NCI-H446 treated with DMSO at 0.1 percent for 48 hours (cell line): ENCODE measurements at places on chromosomes 7 and 10.

DNA sequence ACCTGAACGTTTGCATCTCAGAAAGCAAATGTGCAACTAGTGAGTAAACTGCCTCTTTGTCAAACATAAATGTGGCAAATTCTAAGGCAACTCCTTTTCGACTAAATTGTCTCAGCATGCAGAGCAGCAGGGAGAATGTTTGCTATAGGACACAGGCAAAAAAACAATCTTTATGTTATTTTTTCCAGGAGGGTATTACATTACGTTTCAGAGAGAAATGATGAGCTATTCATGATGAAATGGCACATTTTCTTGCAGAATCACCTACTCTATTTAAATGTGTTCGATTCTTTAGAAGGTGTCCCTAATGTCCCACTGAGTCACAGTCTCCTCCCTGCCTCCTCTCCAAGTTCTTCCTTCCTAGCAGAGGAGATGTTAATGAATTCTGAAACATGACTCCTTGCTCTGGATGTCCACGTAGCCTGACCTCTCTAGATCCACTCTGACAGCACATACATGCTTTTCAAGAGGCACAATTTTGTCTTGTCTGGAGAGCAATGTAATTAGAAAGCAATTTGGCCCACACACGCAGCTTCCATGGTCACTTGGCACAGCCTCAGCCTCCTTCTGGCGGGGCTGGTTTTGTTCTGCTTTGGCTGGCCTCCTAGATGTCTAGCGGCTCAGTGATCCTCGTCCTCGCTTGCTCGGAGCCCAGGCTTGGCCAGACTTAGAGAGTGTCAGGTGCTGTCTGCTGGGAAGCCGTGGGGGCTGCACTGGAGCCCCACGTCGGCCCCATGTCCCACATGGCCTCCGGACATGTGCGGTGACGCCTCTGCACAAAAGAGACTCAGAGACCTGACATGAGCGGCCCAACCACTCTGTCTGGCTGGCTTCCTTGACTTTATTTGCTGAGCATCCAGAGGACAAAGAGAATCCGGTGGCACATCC is 125.7 kb upstream of the ZNF438 start:
- peak; percentile 96 for DNase-seq

DNA sequence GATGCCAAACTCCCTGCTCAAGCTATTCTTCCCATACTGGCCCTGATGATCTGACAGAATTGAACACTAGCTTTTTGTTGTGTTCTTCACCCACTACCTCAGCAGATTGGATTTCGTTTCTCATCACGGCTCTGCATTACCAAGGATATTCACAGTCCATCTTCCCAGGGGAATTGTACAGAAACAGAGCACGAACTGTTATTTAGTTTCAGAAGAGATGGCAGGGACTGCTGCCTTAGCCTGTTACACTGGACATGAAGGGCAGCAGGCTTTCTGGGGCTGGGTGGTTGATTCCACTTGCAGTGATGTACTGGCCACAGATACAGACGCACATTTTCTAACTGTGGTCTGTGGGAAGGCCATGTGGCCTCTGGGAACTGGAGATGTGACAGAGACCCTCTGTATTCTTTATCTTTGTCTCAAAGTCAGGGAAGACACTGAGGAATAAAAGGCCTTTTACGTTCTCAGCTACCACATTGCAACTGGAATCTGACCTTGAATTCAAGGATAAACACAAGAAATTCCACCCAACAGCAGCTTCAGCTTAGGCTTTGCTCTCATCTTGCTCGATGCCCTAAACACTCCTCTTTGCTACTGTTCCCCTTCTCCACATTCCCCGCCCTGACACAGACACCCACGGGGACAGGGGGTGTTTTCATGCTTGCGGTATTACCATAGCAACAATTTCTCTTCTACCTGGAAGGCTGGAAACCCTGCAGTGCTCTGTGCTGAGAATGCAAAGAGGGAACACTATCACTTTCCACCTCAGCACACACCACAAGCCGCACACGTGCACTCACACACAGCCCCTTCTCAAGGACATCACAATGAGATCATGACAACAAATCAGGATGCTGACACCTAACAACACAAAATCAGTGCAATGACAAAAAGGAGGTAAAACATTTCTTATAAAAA is 81.7 kb downstream of the RNF216 start:
- DNase-seq, result no peak

DNA sequence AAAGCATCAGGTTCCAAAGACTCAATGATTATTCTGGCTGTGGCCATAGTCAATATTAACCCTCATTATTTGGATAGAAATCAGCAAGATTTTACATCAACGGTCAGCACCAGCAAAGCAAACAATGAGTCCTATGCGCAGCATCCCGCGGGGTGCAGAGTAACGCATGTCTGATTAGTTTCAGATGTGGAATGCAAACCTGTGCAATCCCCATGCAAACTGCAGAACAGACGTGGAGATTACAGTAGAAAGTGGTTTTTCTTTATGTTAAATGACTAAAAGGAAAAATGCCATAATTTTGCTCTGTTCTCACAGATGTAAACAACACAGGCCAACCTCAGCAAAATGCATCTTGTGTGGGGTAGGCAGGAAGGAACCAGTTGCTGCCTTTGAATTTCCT is 258.1 kb upstream of the GRB10 start:
- no peak for DNase-seq

DNA sequence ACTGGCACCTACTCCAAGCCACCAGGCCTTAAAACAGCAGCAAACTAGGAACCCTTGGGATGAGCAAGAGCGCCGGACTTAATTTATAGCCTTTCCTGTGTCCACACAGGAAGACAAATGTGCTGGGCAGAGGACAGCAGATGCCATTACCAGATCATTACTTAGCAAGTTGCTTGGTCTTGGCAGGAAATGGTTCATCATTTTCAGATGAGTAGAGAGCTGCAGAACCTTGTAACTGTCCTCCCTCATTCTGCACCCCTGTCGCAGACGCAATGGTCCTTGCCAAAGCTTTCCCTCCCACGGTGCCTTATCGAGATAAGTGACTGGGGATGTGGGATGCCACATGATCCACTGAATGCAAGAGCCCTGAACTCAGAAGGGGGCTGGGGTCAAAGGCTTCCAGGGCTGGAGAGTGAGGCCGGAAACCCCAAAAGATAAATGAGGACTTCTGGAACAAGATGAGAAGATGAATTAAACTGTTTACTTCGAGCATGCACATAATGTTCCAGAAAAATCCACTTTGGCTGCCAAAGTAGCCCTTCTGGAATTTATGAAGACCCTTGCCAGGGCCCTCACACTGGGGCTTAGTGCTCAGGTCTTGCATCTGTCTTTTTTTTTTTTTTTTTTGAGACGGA is 145.6 kb upstream of the ZNF32 start:
- DNase-seq, result no peak

DNA sequence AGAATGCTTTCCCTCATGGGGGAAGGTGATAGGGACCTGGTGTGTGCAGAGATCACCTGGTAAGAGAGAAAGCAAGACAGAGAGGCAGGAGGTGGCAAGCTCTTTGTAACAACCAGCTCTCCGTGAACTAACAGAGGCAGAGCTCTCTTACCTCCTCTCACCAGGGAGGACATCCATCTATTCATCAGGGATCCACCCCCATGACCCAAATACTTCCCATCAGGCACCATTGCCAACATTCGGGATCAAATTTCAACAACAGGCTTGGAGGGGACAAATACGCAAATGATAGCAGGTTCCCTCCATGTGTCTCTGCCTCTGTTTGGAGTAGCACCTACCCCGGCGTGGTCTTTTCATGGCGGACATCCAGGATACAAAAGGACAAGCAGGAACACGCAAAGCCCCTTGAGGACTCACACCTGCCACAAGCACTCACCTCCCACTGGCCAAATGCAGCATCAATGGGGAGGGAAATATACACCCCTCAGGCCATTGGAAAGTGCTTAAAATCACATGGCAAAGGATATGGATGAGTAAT is 431.2 kb upstream of the AUTS2 start:
- DNase-seq, result no peak

DNA sequence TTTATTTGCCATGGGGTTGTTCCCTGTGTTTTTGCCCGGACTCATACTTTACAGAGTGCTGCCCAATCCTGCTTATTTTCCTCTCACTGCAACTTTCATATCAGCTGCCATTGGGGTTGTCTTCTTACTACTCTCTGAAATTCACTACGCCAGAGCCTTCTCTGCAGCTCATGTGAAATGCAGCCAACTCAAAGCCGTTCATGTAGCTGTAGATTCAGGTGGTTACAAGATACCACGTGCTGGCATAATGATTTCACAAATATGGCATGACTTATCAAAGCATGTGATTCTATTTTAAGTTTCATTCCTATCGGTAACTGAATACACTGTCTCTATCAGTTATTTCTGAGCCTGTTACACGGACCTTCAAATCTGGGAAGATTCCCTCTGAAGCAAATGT is 130.3 kb upstream of the WNT16 start:
- no peak for DNase-seq

DNA sequence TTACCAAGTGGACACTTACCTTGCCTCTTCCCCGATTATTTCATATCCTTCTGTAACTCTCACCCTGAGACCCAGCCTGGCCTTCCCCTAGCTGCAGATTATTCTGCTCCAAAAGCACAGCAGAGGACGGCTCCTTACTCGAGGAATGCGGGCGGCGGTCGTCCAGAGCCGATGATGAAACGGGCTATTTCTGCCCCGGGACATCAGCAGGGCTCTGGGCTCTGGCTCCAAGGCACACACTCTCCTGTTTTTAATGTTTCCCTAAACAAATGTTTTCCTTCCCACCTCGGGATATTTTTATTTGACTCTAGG is 343 bp upstream of the C10orf71 start:
- DNase-seq, result no peak

- DNase-seq, result no peak
Observed at GRCh38 chr10:132402781-132403241, 5.8 kb downstream of the PWWP2B start.

- DNase-seq, result no peak
Observed at GRCh38 chr7:151081170-151082101, 827 bp upstream of the FASTK start.

- DNase-seq, result no peak
Observed at GRCh38 chr10:87930934-87931835, 67.8 kb downstream of the PTEN start.

GRCh38 chr7:30453921-30454320 is 24.7 kb downstream of the NOD1 start:
- DNase-seq, result no peak

- DNase-seq, result peak; percentile 6
Observed at GRCh38 chr10:64518456-64518855, 997.3 kb downstream of the REEP3 start.

DNA sequence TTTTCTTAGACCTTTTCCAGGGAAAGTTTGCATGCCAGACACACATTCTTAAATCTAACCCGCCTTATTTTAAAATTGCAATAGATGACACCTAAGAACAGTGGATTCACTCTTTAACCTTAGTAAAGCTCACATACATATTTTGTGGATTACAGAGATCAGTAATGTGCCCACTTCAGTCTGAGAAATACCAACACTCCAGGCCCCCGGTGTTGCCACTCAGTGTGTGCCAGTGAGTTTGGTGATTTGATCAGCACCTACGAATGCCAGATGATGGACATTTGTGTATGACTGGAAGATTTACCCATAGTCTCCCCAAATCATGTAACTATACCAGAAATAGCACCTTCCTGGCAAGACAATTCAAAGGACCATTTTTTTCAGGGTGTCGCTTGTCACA is 2.6 kb downstream of the LRRN3 start:
- no peak for DNase-seq

GRCh38 chr10:30705625-30706149 is 76.1 kb upstream of the LYZL2 start:
- no peak for DNase-seq

DNA sequence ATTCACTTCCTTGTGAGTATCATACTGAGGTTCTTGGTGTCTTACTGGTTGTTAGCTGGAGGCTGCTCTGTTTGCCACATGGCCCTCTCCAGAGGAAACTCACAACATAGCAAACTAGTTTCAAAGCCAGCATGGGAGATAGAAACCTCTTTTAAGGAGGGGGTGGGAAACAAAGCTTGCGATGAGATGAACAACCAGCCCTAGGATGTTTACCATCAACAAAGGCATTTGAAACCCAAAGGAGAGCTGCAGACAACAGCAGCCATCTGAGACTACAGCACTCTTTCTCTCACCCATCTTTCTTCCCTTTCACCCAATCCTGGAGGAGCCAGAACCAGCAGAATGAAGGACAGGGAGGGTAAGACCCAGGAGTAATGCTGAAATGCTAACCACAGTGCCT is 182.1 kb downstream of the NEBL start:
- DNase-seq, result no peak

DNA sequence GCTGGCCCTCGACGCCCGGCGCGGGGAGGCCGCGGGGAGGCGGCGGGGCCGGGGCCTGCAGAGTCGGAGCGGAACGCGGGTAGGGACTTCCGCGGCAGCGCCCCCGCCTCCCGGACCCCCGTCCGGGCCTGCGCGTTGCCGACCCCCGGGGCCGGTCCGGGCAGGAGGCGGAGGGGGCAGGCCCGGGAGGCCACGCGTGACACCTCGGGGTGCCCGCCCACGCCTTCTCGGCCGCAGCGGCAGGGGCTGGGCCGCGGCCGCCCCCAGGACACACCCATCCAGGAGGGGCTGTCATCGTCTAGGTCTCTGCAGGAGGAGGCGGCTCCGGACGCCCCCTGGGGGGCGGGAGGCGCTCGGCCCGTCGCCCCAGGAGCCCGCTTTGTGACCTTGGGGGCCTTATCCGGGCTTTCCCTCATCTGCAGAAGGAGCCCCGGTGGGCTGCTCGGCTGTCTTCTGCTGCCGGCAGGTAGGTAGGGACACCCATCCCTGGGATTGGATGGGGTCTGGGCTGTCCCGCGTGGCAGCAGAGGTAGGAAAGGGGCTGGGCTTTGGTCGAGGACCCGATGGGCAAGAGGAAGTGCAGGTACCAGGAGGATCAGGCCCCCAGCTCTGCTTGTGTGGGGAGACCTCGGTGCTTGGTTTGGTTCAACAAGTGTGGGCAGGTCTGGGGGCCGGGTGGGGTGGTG is 569 bp downstream of the ZNF316 start:
- no peak for DNase-seq

DNA sequence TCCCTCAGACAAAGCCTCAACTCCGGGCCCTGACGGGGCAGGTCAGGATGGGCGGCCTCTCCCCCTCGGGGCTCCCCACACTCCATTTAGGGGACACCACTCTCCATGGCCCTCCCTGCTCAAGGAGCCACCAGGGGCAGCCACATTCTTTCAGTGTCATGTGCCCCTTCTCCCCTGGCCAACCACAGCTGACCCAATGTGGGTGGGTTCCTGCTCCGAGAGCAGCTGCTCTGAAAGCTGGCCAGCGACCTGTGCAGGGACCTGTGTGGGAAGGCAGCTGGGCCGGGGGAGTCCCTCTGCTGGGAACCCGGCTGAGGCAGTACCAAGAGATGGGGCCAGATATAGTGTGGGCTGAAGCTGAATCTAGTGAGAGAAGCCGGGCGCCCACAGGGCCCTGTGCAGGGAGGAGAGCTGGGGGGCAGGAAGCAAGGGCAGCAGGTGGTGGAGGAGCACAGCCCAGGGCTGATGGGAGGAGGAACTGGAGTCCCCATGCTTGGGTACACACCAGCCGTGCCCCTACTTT is 40.6 kb upstream of the NPFFR1 start:
- DNase-seq, result no peak

- no peak for DNase-seq
Observed at GRCh38 chr10:70360215-70360614, 22.2 kb downstream of the LRRC20 start.

- DNase-seq, result no peak
Observed at GRCh38 chr10:61606959-61607907, 55.5 kb upstream of the CABCOCO1 start.

- no peak for DNase-seq
Observed at GRCh38 chr7:84877943-84878570, 308.8 kb downstream of the SEMA3D start.
